Stimulated activated CD4-positive, alpha-beta T cell treated with anti-CD3 and anti-CD28 coated beads, TNF-alpha, amount 100 ng/mL, for 1 hour (primary cell): ENCODE measurements at places on chromosomes 7 and 10.

DNA sequence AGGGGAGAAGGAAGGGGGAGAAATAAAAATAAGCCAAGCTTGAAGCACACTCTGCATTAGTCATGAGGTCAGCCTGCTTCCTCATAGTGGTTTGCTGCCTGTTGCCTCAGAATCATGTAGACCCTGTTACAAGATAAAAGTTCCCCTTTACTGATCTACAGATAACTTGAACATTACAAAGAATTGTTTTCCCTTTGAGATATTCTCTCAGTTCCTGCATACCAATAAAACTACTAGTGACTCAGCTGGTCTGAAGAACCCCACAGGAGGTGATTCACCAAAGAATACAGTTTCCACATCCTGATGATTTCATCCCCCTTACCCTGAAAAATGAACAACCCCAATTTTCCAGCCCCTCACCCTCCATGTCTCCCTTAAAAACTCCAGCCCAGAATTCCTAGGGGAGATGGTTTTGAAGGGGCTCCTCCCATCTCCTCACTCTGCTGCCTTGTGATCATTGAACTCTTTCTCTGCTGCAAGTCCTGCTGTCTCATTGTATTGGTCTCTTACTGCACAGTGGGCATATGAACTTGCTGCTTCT is 31.5 kb upstream of the NRP1 start:
- DNase-seq = no peak

GRCh38 chr7:139108266-139109187 is 993 bp downstream of the ZC3HAV1 start:
- no peak for DNase-seq

- no peak for DNase-seq
Measured at GRCh38 chr7:55309040-55309991, 55.8 kb upstream of the LANCL2 start.

DNA sequence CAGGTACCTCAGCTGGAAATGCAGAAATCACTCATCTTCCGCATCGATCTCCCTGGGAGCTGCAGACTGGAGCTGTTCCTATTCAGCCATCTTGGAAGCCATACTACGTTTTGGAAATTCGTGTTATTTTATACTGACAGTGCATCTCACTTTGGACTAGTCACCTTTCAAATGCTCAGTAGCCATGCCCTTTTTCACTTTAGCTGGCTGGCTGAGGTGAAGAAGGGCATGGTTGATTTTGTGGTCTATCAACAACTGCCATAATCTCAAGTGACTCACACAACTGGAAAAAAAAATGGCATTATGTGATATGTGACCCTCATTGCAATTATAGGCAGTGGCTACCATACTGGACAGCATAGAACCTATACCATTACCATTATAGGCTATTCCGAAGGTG is 100.5 kb downstream of the CCDC71L start:
- no peak for DNase-seq

- no peak for DNase-seq
Measured at GRCh38 chr7:103718482-103719061, 270.9 kb downstream of the RELN start.

DNA sequence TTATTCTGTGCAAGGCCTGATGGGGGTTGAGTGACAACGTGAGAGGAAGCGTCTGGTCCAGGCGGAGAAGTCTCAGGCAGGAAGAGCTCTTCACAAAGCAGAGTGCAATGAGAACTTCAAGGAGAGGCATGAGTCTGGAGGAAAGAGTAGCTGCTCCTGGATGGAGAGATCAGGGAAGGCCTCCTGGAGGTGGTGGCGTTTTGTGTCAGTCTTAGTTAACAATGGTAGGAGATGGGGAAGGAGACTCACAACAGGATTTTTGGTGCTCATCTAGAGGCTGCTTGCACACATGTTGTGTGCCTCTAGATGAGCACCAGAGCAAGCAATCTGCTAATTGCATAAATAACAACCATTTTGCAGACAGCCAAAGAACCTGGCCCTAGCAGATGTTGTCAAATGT is 442.8 kb upstream of the PODXL start:
- no peak for DNase-seq
